Spleen (tissue), 13 donors: ENCODE measurements at places on chromosomes 7 and 10. TPM values are rescaled to one million over a fixed set of nuclear protein-coding genes. Genes with fewer than 3 reads are reported as not detected.

- DNase-seq, result no peak
- H3K4me3 ChIP-seq, result no peak overlapping the region
- H3K4me1 ChIP-seq, result peaks cover 20% of the 10 kb centered on the region
- H3K27ac ChIP-seq, result no peak overlapping the region
- H3K36me3 ChIP-seq, result peaks cover 70% of the 10 kb centered on the region
- no peaks in the 10 kb centered on the region for H3K27me3 ChIP-seq
These were observed 155.5 kb downstream of the RNF216 start for GRCh38 chr7:5625938-5626337.

GRCh38 chr7:81165070-81165469 lies 246.2 kb upstream of the SEMA3C start:
- no peaks in the 10 kb centered on the region for H3K4me1 ChIP-seq
- no peak overlapping the region for H3K27ac ChIP-seq
- H3K27me3 ChIP-seq, result no peaks in the 10 kb centered on the region
- no peaks in the 10 kb centered on the region for H3K36me3 ChIP-seq
- no peak for DNase-seq

DNA sequence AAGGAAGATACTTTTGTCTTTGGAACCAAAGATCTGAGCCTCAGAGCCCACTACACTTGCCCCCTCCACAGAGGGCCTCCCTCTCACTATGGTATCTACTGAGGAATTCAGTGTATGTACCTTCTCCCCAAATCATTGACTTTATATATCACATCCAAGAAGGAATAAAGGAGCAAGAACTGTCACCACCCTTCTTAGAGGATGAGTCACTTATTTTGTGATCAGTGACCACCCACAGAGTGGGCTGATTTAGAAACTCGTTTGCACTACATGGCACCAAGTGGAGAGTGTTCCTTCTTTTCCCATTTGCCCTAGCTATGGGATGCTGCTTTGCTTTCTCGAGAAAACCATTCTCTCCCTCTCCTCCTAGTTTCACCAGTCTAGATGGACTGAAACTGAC lies 5.7 kb downstream of the TMEM243 start:
- H3K27ac ChIP-seq, result peak overlapping the region; percentile 91
- no peaks in the 10 kb centered on the region for H3K36me3 ChIP-seq
- DNase-seq, result no peak
- peaks cover 89% of the 10 kb centered on the region for H3K4me1 ChIP-seq

DNA sequence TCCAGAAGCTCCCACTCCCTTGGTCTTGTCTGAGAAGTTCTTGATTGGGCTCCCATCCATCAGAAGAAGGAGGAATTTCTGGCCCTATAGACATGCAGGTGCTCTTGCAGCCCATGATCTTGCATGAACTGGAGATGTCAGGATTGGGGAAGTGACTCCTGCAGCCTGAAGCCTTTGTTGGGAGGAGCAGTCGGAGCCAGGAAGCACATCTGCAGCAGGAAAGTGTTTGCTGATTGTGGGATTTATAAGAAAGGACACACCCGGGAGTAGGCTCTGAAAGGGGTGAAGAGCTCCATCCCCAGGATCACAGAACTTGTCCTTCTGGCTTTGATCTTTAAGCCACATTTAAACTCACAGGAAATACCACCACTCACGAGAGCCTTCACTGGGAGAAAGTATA lies 185.2 kb downstream of the DYNC1I1 start:
- no peak for DNase-seq
- H3K4me1 ChIP-seq, result no peaks in the 10 kb centered on the region
- H3K27me3 ChIP-seq, result no peaks in the 10 kb centered on the region
- no peaks in the 10 kb centered on the region for H3K36me3 ChIP-seq

DNA sequence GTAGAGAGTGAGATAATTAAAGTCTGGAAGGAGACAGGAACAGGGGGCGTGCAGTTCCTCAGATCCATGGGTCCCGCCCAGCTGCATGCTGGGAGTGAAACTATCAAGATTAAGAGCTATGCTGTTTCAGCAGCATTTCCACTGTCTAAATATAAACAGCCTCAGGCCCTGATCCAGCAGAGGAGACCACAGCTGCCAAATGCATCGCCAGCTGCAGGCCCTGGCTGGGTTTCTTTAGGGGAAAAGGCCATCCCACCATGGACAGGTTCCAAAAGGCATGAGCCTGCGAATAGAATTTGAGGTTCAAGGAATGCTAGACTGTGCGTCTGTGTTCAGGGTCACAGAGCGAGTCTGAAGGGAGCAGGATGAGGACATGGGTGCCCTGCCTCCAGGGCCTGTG lies 411.4 kb downstream of the PAXIP1 start:
- DNase-seq, result no peak
- H3K4me3 ChIP-seq, result no peak overlapping the region

DNA sequence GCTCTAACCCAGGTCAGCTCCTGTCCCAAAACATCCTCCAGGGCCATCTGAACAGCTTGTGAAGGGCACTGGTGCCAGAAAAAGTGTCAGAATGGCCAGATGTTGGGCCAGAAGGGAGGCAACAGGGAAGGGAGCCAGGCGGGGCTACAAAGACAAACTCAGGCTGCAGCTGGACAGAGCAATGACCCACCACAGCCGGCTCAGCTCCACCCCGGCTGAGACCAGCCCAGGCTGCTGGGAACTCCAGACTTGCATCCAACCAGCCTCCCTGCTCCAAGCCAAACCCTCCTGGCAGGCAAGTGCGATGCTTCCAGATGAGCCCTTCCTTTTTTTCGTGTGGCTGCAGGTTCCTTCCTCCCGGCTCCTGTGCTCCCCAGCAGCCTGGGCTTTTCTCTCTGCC lies 466.9 kb downstream of the PTPRN2 start:
- H3K4me1 ChIP-seq, result no peaks in the 10 kb centered on the region
- DNase-seq, result peak; percentile 61
- H3K27me3 ChIP-seq, result no peaks in the 10 kb centered on the region
- H3K27ac ChIP-seq, result no peak overlapping the region
- H3K36me3 ChIP-seq, result no peaks in the 10 kb centered on the region
- H3K4me3 ChIP-seq, result no peak overlapping the region

DNA sequence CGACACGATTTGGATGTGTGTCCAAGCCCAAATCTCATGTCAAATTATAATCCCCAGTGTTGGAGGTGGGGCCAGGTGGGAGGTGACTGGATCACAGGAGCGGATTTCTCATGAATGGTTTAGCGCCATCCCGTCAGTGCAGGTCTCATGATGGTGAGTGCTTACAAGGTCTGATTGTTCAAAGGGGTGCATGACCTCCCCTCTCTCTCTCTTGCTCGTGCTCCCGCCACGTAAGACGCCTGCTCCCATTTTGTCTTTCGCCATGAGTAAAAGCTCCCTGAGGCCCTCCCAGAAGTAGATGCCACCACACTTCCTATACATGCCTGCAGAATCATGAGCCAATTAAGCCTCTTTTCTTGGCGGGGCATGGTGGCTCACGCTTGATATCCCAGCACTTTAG lies 71.5 kb upstream of the NANOS1 start:
- no peak overlapping the region for H3K4me3 ChIP-seq
- no peaks in the 10 kb centered on the region for H3K27me3 ChIP-seq
- DNase-seq, result peak; percentile 21
- no peak overlapping the region for H3K27ac ChIP-seq
- H3K4me1 ChIP-seq, result no peaks in the 10 kb centered on the region

DNA sequence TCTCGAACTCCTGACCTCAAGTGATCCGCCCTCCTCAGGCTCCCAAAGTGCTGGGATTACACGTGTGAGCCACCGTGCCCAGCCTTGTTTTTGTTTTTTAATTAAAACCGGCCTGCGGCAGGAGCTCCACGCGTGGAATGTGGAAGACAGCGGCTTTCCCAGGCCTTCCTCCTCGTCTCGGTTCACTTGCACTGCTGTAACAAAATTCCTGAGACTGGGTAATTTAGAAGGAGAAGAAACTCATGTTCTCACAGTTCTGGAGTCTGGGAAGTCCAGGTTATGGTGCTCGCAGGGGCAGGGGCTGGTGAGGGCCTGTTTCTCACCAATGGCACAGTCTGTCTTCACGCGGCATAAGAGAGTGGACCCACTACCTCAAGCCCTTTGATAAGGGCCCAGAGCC lies 14.4 kb upstream of the CRYGN start:
- no peaks in the 10 kb centered on the region for H3K27me3 ChIP-seq
- DNase-seq, result peak; percentile 53

DNA sequence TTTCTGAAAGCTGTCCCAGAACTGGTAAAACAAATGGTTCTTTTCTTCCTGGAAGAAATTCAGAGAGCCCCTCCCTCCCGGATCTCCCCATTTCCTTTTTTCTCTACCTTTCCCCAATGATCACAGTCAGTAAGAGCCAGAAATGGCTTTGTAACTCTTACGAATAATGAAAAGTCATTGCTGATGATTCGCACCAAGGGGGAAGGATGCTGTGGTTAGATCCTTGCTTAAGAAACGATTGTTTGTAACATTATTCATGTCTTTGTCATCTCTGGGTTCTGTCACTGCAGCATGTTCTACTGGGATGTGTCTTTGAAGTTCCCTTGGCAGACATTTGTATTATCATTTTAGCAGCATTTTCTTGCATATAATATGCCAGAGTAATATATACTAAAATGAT lies 138.9 kb downstream of the CACNB2 start:
- H3K4me3 ChIP-seq, result no peak overlapping the region
- no peaks in the 10 kb centered on the region for H3K27me3 ChIP-seq
- no peaks in the 10 kb centered on the region for H3K4me1 ChIP-seq

GRCh38 chr10:58971796-58972491 lies 204.5 kb upstream of the PHYHIPL start:
- no peak overlapping the region for H3K4me3 ChIP-seq
- DNase-seq, result no peak
- H3K36me3 ChIP-seq, result no peaks in the 10 kb centered on the region
- H3K4me1 ChIP-seq, result no peaks in the 10 kb centered on the region
- H3K27ac ChIP-seq, result no peak overlapping the region
- no peaks in the 10 kb centered on the region for H3K27me3 ChIP-seq

DNA sequence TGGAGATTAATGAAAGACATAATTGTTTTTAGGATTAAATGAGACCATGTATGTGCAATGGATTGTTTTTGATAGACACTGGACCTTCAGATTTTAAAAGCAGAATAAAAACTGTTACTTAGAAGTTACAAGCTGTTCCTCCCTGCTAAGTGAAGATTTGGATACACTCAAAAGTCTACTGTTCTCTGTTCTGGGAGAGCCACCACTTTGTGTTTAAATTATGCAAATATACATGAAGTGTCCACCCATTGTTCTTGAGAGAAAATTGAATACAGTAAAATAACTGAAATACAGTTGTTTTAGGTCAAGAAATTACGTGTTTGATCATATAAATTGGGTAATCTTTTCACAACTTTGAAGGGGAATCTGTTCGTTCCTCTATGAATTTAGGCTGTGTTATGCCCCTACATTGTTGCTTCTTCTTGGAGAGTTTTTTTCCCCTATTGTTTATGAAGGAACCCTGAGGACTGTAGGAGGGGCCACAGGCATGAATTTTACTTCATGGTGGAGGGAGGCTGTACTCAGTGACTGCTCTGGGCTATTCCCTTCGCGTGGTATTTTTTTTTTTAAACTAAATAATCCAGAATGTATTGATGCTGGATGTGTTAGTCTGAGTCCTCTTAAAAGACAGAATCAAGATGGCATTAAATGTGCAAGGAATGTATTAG lies 18.6 kb upstream of the VCL start:
- no peaks in the 10 kb centered on the region for H3K27me3 ChIP-seq
- DNase-seq, result no peak
- H3K36me3 ChIP-seq, result no peaks in the 10 kb centered on the region
- no peak overlapping the region for H3K4me3 ChIP-seq

- H3K4me3 ChIP-seq, result no peak overlapping the region
- no peak for DNase-seq
- H3K36me3 ChIP-seq, result no peaks in the 10 kb centered on the region
- H3K27me3 ChIP-seq, result no peaks in the 10 kb centered on the region
- no peak overlapping the region for H3K27ac ChIP-seq
These were observed 44.8 kb downstream of the AKR1B1 start for GRCh38 chr7:134414109-134414508.

DNA sequence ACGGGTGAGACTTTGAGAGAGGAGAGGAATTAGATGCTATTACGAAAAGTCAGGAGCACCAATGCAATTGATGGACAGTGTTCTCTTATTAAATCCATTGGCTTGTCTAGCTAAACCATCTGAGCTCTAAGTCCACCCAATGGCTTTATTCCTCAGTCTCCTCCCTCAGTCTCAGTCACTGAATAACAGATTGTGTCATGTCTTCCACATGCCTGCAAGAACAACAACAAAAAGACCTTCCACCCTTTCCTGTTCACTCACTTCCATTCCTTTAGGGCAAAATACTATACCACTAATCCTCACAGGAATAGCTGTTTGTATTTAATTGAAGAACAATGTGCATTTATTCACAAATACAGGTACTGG lies 154.8 kb upstream of the LAMB4 start:
- H3K4me3 ChIP-seq, result no peak overlapping the region
- peaks cover 15% of the 10 kb centered on the region for H3K4me1 ChIP-seq
- no peaks in the 10 kb centered on the region for H3K36me3 ChIP-seq

DNA sequence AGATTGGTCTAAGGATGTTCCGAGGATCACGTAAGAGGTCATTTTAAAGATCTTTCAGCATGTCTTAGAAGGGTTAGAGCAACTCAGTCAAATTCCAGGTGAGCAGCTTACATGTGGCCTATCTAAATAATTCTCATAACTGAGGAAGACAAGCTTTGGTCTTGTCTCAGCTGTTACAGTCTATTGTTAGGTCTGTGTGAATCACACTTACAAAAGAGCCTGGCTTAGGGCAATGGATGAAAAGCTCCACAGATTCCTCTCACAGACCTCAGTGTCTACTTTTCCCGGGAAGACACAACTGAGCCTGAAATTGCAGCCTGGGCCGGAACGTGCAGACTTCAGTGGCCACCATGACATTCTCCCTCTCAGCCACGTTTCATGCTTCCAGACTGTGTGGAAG lies 173.1 kb downstream of the INHBA start:
- no peaks in the 10 kb centered on the region for H3K36me3 ChIP-seq
- H3K27ac ChIP-seq, result no peak overlapping the region
- no peaks in the 10 kb centered on the region for H3K27me3 ChIP-seq
- H3K4me1 ChIP-seq, result no peaks in the 10 kb centered on the region

DNA sequence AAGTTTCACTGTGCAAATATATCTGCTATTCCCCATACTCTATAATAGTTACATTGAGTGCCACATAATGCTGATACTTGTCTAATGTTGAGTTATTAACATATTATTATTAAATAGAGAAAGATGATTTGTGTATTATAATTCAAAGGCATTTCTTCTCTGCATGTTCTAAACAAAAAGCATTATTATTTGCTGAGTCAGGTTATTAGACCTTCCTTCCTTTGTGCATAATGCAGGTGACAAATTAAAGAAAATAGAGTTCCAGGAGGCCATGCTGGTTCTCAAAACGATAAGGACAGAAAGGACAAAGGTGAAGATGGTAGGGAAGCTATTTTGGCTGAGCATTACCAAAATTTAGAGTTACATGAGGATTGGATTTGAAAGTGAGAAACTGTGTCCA lies 85.4 kb upstream of the CYP2C9 start:
- no peak overlapping the region for H3K27ac ChIP-seq
- DNase-seq, result no peak
- no peaks in the 10 kb centered on the region for H3K36me3 ChIP-seq
- H3K4me1 ChIP-seq, result no peaks in the 10 kb centered on the region

The MCM10 gene
- total RNA-seq, result 2.0 TPM

The C10orf143 gene
- total RNA-seq, result 7.3 TPM

The SMO gene
- total RNA-seq, result 3.0 TPM

The FBXL13 gene
- 2.7 TPM for total RNA-seq

The FANK1 gene
- 0.94 TPM for total RNA-seq

The HMX3 gene
- total RNA-seq, result not detected

The RAPGEF5 gene
- 200 TPM for total RNA-seq

The POMZP3 gene
- 3.5 TPM for total RNA-seq

The ASZ1 gene
- not detected for total RNA-seq

The DMBT1 gene
- not detected for total RNA-seq
